Skeletal muscle tissue (tissue), 5 donors: ENCODE measurements at places on chromosomes 16 and 17. TPM values are rescaled to one million over a fixed set of nuclear protein-coding genes. Genes with fewer than 3 reads are reported as not detected.

The EME2 gene
- 5.2 TPM for total RNA-seq

The CTRB2 gene
- not detected for total RNA-seq

The RSPRY1 gene
- total RNA-seq: 36.5 TPM

The MT1G gene
- not detected for total RNA-seq

The PIMREG gene
- total RNA-seq: 6.3 TPM

The CHST6 gene
- total RNA-seq: 2.1 TPM

The KRT33B gene
- not detected for total RNA-seq

The KRT23 gene
- total RNA-seq: 0.52 TPM

The METTL2A gene
- total RNA-seq: 18.3 TPM

The MARVELD3 gene
- not detected for total RNA-seq

The KCNG4 gene
- total RNA-seq: not detected

The HASPIN gene
- 2.6 TPM for total RNA-seq

The GRIN2C gene
- total RNA-seq: 2.1 TPM

The IGFBP4 gene
- total RNA-seq: 76.2 TPM

The ZNF768 gene
- total RNA-seq: 23.5 TPM

The CLEC3A gene
- total RNA-seq: not detected

The CDYL2 gene
- total RNA-seq: 1.6 TPM

The PYY gene
- total RNA-seq: not detected

The PRSS21 gene
- total RNA-seq: not detected

The CRISPLD2 gene
- total RNA-seq: 7.3 TPM

The PTX4 gene
- total RNA-seq: 1.0 TPM

The ICAM2 gene
- 43.3 TPM for total RNA-seq

The CFAP119 gene
- 1.6 TPM for total RNA-seq

The APOH gene
- 2.1 TPM for total RNA-seq

The RGS11 gene
- total RNA-seq: 0.52 TPM

The ADAMTS18 gene
- 5.2 TPM for total RNA-seq

The NACA2 gene
- total RNA-seq: not detected

The KCNH6 gene
- not detected for total RNA-seq

The APOBR gene
- under 0.01 TPM for total RNA-seq

The ZNF207 gene
- 78.3 TPM for total RNA-seq

The COL1A1 gene
- total RNA-seq: 3,450 TPM

The SPNS2 gene
- 2.6 TPM for total RNA-seq

The ZMYND15 gene
- 0.52 TPM for total RNA-seq

The SLC25A11 gene
- total RNA-seq: 59.5 TPM

The MMP15 gene
- total RNA-seq: 15.1 TPM

The SLC13A2 gene
- total RNA-seq: not detected

The KRTAP1-5 gene
- total RNA-seq: not detected

The UMOD gene
- total RNA-seq: not detected

The ZFPM1 gene
- total RNA-seq: 0.52 TPM

The CCL4 gene
- total RNA-seq: 1.6 TPM

The CACNA1H gene
- 26.1 TPM for total RNA-seq

The TBC1D3L gene
- total RNA-seq: 2.1 TPM

The DNASE1L2 gene
- total RNA-seq: 0.52 TPM

The ZFHX3 gene
- total RNA-seq: 8.9 TPM

The NUBP1 gene
- total RNA-seq: 33.4 TPM

The VMO1 gene
- 4.7 TPM for total RNA-seq

The SLC26A11 gene
- total RNA-seq: 7.3 TPM

The CCL18 gene
- not detected for total RNA-seq

The KCNAB3 gene
- total RNA-seq: 0.52 TPM

The KRT9 gene
- not detected for total RNA-seq

The HBQ1 gene
- total RNA-seq: 14.1 TPM

The RMI2 gene
- 5.7 TPM for total RNA-seq

The PABPN1L gene
- total RNA-seq: not detected

The TPSG1 gene
- not detected for total RNA-seq

The CSH1 gene
- not detected for total RNA-seq

The LGALS9B gene
- not detected for total RNA-seq

The CES1 gene
- total RNA-seq: 1.0 TPM

The GAST gene
- not detected for total RNA-seq
